T-helper 9 cell (primary cell): ENCODE measurements at places on chromosomes 11 and 22.
A peak's percentile ranks its signal among the peaks of the same experiment; 100 is the strongest.

DNA sequence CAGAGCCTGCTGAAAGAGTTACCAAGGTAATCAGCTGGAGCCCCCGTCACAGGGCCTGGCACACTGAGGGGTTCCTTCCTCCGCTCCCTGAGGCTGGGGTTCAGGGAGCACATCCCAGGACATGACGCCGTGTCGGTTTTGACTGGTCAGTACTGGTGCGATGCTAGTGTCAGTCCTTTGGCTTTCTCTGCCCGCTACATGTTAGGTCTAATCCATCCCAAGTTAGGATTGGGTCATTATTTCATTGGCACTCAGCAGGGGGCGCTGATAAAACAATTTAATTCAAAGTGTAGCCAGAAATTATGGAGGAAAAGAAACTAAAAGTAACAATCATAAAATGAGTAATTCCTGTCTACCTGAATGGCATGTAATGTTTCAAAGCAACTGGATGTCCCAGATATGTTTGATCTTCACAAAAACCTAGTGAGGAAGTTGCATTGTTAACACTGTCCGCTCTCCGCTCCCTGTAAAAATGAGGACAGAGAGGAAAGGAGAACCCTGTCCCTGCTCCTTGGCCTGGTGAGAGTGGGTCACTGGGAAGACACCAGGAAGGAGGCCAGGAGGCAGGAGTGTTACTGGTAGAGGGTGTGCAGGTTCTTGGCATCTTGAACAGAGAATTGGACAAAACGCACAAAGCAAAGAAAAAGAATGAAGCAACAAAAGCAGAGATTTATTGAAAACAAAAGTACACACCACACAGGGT lies 27.1 kb downstream of the TSKU start:
- no peak for DNase-seq

- DNase-seq = no peak
These were observed 352.7 kb upstream of the MPPED2 start for GRCh38 chr11:30938810-30939209.

- no peak for DNase-seq
These were observed 342.6 kb upstream of the B3GAT1 start for GRCh38 chr11:134754521-134755198.

GRCh38 chr22:44914026-44914721 lies 95.6 kb downstream of the PHF21B start:
- no peak for DNase-seq

- DNase-seq = no peak
These were observed 10.0 kb upstream of the CCDC83 start for GRCh38 chr11:85845124-85845631.

- no peak for DNase-seq
These were observed 34.4 kb upstream of the RASD2 start for GRCh38 chr22:35506259-35506570.

- DNase-seq = no peak
These were observed 204.9 kb downstream of the CTTN start for GRCh38 chr11:70603114-70603755.

GRCh38 chr11:110323786-110324185 lies 27.4 kb upstream of the RDX start:
- DNase-seq = no peak

- peak; percentile 40 for DNase-seq
These were observed 5.4 kb downstream of the FADS2 start for GRCh38 chr11:61833471-61833870.

DNA sequence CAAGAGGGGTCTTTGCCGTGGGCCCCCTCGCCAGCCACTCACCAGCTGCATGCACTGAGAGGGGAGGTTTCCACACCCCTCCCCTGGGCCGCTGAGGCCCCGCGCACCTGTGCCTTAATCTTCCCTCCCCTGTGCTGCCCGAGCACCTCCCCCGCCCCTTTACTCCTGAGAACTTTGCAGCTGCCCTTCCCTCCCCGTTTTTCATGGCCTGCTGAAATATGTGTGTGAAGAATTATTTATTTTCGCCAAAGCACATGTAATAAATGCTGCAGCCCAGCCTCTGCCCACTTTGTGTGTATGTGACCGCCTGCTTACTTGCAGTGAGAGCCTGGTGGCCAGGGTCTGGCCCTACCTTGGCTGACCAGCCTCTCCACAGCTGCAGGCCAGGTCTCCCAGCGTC lies 2.8 kb upstream of the CRACR2B start:
- DNase-seq = no peak

GRCh38 chr11:29018631-29019030 lies 910.4 kb downstream of the METTL15 start:
- DNase-seq = no peak

- no peak for DNase-seq
These were observed 145.7 kb downstream of the TRPC6 start for GRCh38 chr11:101438126-101438525.

GRCh38 chr11:3160252-3161031 lies 4.7 kb downstream of the OSBPL5 start:
- DNase-seq = no peak

DNA sequence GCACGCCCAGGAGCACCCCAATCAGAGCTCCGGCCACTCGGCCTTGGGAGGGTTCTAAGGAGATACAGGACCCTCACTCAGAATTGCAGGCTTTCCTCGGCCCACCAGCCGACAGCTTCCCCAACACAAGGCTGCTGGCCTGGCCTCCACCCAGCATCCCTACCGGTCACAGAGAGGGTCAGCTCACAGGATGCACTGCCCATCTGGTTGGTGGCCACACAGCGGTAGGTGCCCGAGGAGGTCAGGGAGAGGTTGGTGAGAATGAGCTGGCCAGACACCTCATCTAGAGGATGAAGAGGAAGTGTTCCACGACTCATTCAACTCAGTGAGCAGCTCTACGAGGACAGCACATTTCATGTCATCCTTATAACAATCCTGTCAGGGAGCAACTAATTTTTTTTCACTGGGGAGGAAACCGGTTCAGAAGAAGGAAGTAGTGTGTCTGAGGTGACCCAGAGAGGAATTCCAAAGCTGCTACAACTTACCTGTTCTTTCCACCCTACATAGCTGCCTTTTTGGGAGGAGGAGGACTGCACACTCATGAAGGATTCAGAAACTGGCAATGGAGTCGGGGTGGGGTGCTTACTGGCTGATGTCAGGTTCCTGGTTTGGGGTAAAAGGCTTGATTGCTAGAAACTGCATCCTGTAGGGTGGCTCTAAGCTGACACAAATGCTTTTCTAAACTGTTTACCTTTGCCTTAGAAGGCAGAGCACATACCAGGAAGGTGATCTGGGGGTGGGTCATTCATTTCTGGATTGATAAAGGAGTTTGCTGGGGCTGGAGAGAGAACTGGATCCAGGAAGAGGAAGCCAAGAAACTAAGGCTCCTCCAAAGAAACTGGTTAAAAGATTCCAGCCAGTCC lies 3.3 kb downstream of the VSIG2 start:
- DNase-seq = no peak

- peak; percentile 32 for DNase-seq
These were observed 557 bp downstream of the PACSIN2 start for GRCh38 chr22:43014316-43014868.

- DNase-seq = no peak
These were observed 8.9 kb upstream of the OPCML start for GRCh38 chr11:133541021-133541719.

- DNase-seq = no peak
These were observed 4.0 kb downstream of the DSCAML1 start for GRCh38 chr11:117792992-117793391.

DNA sequence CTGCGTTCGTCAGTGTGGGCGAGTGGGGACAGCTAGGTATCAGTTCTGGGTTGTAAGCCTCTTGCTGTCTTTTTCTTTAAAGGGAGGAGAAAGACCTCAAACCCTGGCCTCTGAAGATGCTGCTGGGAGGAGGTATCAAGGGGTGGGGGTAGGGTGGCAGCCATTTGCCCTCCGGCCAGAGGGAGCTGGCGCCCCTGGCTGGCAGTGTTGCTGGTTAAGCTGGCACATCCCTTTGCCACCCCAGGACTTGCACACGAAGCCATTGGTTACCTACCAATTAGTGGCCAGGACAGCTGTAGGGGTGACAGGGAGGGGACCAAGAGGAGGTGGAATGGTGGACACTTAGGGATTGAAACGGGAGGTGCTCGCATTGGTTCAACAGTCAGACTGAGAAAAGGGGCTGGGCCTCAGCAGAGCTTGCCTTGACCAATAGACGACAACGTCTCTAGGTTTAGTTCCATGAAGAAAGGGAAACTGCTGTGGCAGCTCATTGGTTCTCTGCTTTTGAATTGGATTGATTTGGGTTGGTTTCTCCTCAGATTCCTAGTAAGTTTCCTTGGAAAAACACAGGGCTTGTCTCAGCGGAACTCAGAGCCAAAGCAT lies 77.9 kb downstream of the ST3GAL4 start:
- no peak for DNase-seq

DNA sequence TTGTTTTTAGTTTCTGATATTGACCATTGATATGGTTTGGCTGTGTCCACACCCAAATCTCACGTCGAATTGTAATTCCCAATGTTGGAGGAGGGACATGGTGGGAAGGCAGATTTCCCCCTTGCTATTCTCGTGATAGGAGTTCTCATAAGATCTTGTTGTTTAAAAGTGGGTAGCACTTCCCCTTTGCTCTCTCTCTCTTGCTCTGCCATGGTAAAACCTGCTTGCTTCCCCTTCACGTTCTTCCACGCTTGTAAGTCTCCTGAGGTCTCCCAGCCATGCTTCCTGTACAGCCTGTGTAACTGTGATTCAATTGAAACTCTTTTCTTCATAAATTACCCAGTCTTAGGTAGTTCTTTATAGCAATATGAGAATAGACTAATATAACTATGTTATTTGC lies 203.6 kb upstream of the CHORDC1 start:
- DNase-seq = no peak

DNA sequence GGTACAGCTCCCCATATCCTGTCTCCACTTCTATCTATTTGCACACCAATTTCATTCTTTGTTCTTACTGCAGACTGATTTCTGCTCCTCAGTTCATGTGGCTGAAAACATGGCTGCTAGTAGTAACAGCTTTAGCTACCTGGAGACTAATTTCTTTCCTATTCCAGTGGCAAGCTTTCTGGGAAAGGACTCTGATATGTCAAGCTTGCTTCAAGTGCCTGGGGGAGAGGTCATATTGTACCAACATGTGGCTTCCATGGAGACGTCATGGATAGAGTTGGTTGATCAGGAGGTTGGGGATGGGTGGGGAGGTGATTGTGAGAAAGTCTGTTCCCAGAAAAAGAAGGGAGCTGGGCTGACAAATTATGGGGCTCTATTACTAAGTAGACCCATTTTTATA lies 44.9 kb downstream of the ADM start:
- no peak for DNase-seq
